IMR-90 (cell line): ENCODE measurements at places on chromosomes 13 and 19. TPM values are rescaled to one million over a fixed set of nuclear protein-coding genes. Genes with fewer than 3 reads are reported as not detected.

DNA sequence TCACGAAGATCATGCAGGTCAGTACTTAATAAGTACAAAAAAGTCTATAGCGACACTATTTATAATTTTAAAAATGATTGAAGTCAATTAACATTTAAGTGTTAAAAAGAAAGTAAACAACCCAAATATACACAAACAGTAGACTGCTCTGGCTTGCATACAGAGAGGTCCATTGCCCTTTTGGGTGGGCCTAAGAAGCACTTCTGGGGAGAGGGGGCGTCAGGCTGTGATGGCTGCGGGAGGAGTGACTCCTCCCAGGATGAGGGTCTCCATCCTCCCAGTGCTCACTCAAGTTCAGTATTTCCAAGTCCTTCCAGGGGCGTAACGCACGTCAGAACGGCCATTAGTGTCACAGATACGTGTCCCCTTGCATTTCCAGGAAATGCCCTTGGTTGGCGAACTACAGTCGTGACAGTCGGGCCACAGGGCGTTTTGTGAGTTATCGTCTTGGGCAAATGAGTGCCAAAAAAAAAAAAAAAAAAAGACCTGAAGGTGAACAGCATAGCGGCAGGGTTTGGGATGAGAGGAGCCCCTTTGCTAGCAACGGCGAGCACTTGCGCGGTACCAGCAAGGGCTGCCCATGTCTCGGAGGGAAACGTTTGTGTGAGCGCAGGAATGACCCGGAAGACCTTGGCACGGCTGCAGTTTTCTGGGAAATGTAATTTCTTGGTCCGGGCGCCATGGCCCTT is at the start of gene SCGB2B2:
TSS of gene SCGB2B2 (minus strand) at position 463 of the 689 bp plus-strand sequence. CDS start 82,596 bp downstream, outside the sequence.
- peak within 1 kb of the TSS; percentile 97 for H3K27ac ChIP-seq
- no peaks in the 10 kb centered on the region for H3K27me3 ChIP-seq
- DNase-seq = no peak
- H3K4me3 ChIP-seq = peak within 1 kb of the TSS; percentile 74
- H3K4me1 ChIP-seq = peaks cover 3% of the 10 kb centered on the region; the same call in 1 of the 2 replicates

ZNF177 gene
- total RNA-seq = 0.83 and 1.1 TPM in 2 replicates

DNA sequence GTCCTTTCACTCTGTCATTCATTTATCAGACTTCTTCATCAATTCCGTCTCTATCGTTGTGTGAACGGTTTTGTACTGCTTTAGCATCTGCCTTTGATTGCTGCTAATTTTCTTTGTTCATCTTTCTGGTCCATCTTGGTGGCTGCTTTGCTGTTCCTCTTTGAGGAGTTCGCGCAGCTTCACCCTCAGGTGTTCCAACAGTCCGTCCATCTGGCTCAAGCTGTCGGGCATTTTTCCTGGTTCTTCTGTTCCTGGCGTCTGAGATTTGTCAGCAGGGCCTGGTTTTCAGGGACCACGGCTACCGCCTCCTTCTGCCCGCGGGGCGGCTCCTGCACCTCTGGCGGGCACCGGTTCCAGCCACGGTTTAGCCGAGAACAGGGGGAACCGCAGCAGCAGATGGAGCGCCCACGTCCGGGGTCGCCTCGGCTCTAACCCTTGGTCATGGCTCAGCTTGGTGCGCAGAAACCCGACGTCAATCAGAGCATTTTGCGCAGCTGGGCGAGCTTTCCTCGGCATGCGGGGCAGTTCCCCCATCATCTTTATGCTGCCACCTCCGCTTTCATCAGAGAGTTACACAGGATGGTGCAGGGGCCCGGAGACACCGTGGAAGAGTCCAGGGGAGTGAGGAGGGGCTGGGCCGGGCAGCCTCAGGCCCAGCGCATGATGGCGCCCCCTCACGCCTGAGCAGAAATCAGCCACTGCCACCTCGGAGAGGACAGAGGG is 89.5 kb downstream of the ZNF100 start:
- DNase-seq = no peak
- H3K27me3 ChIP-seq = no peaks in the 10 kb centered on the region
- H3K4me3 ChIP-seq = no peak overlapping the region
- H3K4me1 ChIP-seq = no peaks in the 10 kb centered on the region

- no peaks in the 10 kb centered on the region for H3K27me3 ChIP-seq
- no peak overlapping the region for H3K4me3 ChIP-seq
- H3K27ac ChIP-seq = no peak overlapping the region
- DNase-seq = peak; percentile 77
- H3K4me1 ChIP-seq = no peaks in the 10 kb centered on the region
Observed at GRCh38 chr19:6125571-6125989, 9.9 kb upstream of the ACSBG2 start.

DNA sequence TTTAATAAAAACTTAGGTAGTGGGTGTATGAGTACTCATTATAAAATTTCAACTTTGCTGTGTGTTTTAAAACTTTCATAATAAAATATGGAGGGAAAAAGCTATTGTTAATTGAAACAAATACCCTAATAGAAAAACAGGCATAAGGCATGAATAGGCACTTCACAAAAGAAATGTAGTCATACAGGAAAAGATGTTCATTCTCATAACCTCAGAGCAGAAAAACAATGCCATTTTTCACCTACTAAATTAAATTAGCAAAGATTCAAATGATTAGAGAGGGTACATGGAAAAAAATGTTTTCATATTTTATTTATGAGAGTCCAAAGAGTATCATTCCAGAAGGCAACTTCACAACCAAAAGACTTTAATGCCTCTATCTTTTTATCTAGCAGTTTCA is 20.6 kb upstream of the ELF1 start:
- H3K4me1 ChIP-seq = peaks cover 7% of the 10 kb centered on the region; the same call in 1 of the 2 replicates
- no peaks in the 10 kb centered on the region for H3K36me3 ChIP-seq
- H3K27ac ChIP-seq = no peak overlapping the region
- no peak for DNase-seq
- H3K27me3 ChIP-seq = no peaks in the 10 kb centered on the region
- H3K4me3 ChIP-seq = no peak overlapping the region

- no peak overlapping the region for H3K27ac ChIP-seq
- H3K36me3 ChIP-seq = no peaks in the 10 kb centered on the region
- no peaks in the 10 kb centered on the region for H3K27me3 ChIP-seq
- peak; percentile 16 for DNase-seq
Observed at GRCh38 chr19:5314012-5314906, 26.4 kb downstream of the PTPRS start.

ZNF99 gene
- total RNA-seq = not detected in 2 replicates

GRCh38 chr19:47239610-47240296 is 8.8 kb upstream of the BBC3 start:
- H3K27ac ChIP-seq = no peak overlapping the region
- H3K4me3 ChIP-seq = peak overlapping the region; percentile 37
- peak; percentile 47 for DNase-seq
- no peaks in the 10 kb centered on the region for H3K36me3 ChIP-seq
- H3K27me3 ChIP-seq = no peaks in the 10 kb centered on the region

DNA sequence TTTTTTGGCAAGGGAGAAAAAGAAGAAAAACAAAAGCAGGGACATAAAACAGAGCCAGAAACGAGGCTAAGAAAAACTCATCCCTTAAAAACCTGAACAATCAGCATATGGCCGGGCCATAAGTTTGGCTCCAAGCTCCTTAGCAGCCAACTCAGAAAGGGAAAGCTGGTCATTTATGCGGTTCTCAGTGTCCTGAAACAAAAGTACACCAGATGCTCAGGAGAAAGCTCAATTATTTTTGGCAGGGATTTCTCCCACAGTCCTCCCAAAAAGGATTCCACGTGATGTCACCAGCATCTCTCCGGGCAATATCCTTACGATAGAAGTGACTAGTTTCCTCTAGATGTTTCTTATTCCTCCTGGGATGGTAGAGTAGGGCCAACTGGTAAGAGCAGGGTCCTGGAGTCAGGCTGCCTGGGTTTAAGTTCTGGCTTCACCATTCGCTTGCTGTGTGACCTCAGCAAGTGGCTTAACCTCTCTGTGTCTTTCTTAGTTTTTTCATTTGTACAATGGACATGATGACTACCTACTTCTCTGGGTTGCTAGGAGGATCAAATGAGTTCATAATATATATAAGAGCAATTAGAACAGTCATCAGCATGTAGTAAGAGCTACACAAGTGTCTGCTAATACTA is 34.0 kb downstream of the PIN1 start:
- H3K36me3 ChIP-seq = no peaks in the 10 kb centered on the region
- H3K27ac ChIP-seq = no peak overlapping the region
- H3K4me3 ChIP-seq = no peak overlapping the region
- DNase-seq = no peak
- no peaks in the 10 kb centered on the region; the same call in 1 of the 2 replicates for H3K27me3 ChIP-seq
- H3K4me1 ChIP-seq = no peaks in the 10 kb centered on the region

GRCh38 chr13:107864543-107865317 is 350.6 kb downstream of the LIG4 start:
- H3K4me1 ChIP-seq = no peaks in the 10 kb centered on the region
- H3K4me3 ChIP-seq = peak overlapping the region; percentile 92
- peak; percentile 86 for DNase-seq
- no peak overlapping the region for H3K27ac ChIP-seq
- no peaks in the 10 kb centered on the region for H3K27me3 ChIP-seq

GRCh38 chr19:16355293-16356043 is 30.8 kb downstream of the KLF2 start:
- no peak overlapping the region for H3K4me3 ChIP-seq
- peaks cover 8% of the 10 kb centered on the region; the same call in 1 of the 2 replicates for H3K36me3 ChIP-seq
- H3K4me1 ChIP-seq = no peaks in the 10 kb centered on the region
- H3K27me3 ChIP-seq = no peaks in the 10 kb centered on the region

GRCh38 chr13:22220151-22221135 is 549.6 kb downstream of the FGF9 start:
- no peak overlapping the region for H3K27ac ChIP-seq
- no peak for DNase-seq
- H3K4me3 ChIP-seq = no peak overlapping the region
- peaks cover 6% of the 10 kb centered on the region; the same call in 1 of the 2 replicates for H3K27me3 ChIP-seq
- H3K36me3 ChIP-seq = no peaks in the 10 kb centered on the region

- peaks cover 30% of the 10 kb centered on the region for H3K4me1 ChIP-seq
- DNase-seq = no peak
- peak overlapping the region; percentile 22; the same call in 1 of the 2 replicates for H3K27ac ChIP-seq
- H3K27me3 ChIP-seq = no peaks in the 10 kb centered on the region
- H3K36me3 ChIP-seq = peaks cover 63% of the 10 kb centered on the region
Observed at GRCh38 chr13:113845055-113845454, 18.8 kb downstream of the GAS6 start.

DNA sequence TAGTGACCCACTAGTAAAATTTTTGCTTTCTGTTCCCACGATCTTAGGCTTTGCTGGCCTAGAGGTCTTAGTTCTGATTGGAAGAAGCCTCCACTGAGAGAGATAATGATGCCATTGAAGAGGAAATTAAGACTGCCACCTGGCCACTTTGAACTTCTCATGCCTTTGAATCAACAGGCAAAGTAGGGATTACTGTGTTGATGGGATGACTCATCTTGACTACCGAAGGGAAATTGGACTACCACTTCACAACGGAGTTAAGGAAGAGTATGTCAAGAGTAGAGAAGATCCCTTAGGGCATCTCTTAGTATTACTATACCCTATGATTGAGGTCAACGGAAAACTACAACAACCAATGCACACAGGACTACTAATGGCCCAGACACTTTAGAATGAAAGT is 12.7 kb upstream of the FREM2 start:
- no peaks in the 10 kb centered on the region for H3K36me3 ChIP-seq
- no peaks in the 10 kb centered on the region for H3K4me1 ChIP-seq
- no peak for DNase-seq
- H3K27ac ChIP-seq = no peak overlapping the region
- no peaks in the 10 kb centered on the region for H3K27me3 ChIP-seq

GRCh38 chr13:79423801-79424642 is 18.0 kb upstream of the RBM26 start:
- peak; percentile 63 for DNase-seq
- H3K36me3 ChIP-seq = no peaks in the 10 kb centered on the region
- no peaks in the 10 kb centered on the region for H3K27me3 ChIP-seq
- no peak overlapping the region for H3K27ac ChIP-seq
- H3K4me3 ChIP-seq = no peak overlapping the region
- H3K4me1 ChIP-seq = no peaks in the 10 kb centered on the region

DNA sequence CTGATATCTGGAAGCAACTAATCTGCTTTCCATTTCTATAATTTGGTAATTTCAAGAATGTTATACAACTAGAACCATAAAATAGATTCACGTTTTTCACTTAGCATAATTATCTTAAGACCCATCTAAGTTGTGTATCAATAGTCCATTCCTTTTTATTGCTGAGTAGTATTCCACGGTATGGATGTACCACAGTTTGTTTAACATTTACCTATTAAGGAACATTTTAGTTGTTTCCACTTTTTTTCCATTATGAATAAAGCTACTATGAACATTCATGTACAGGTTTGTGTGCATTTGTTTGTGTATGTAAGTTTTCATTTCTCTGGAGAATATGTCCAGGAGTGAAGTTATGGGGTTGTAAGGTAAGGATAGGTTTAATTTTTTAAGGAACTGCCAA is 18.3 kb upstream of the ZNF112 start:
- H3K36me3 ChIP-seq = no peaks in the 10 kb centered on the region
- H3K27ac ChIP-seq = no peak overlapping the region
- H3K27me3 ChIP-seq = no peaks in the 10 kb centered on the region

- no peaks in the 10 kb centered on the region for H3K27me3 ChIP-seq
- H3K4me3 ChIP-seq = no peak overlapping the region
- no peak for DNase-seq
- H3K4me1 ChIP-seq = no peaks in the 10 kb centered on the region
- H3K27ac ChIP-seq = no peak overlapping the region
Observed at GRCh38 chr19:30117636-30118145, 175.7 kb downstream of the URI1 start.

GRIN2D gene
- under 0.01 TPM in 2 replicates for total RNA-seq

- H3K4me3 ChIP-seq = no peak overlapping the region
- H3K4me1 ChIP-seq = no peaks in the 10 kb centered on the region
- DNase-seq = no peak
- H3K36me3 ChIP-seq = no peaks in the 10 kb centered on the region
- no peaks in the 10 kb centered on the region; the same call in 1 of the 2 replicates for H3K27me3 ChIP-seq
Observed at GRCh38 chr13:46403851-46404732, 17.0 kb upstream of the RUBCNL start.

RCBTB2 gene
- total RNA-seq = 5.2 and 5.3 TPM in 2 replicates

GRCh38 chr19:5305163-5305562 is 35.4 kb downstream of the PTPRS start:
- no peaks in the 10 kb centered on the region for H3K27me3 ChIP-seq
- no peak overlapping the region for H3K4me3 ChIP-seq
- DNase-seq = no peak
- no peak overlapping the region for H3K27ac ChIP-seq
- H3K36me3 ChIP-seq = no peaks in the 10 kb centered on the region
- H3K4me1 ChIP-seq = peaks cover 6% of the 10 kb centered on the region

- H3K4me3 ChIP-seq = no peak overlapping the region
- H3K4me1 ChIP-seq = no peaks in the 10 kb centered on the region
- H3K27ac ChIP-seq = no peak overlapping the region
- no peaks in the 10 kb centered on the region; the same call in 1 of the 2 replicates for H3K27me3 ChIP-seq
- no peaks in the 10 kb centered on the region for H3K36me3 ChIP-seq
Observed at GRCh38 chr13:111382411-111382810, 62.0 kb downstream of the TEX29 start.
